ENCODE measurements at places on chromosomes 2 and 18.

GRCh38 chr2:67872481-67872880, 190.3 kb downstream of the C1D start:
- no peak for DNase-seq

DNA sequence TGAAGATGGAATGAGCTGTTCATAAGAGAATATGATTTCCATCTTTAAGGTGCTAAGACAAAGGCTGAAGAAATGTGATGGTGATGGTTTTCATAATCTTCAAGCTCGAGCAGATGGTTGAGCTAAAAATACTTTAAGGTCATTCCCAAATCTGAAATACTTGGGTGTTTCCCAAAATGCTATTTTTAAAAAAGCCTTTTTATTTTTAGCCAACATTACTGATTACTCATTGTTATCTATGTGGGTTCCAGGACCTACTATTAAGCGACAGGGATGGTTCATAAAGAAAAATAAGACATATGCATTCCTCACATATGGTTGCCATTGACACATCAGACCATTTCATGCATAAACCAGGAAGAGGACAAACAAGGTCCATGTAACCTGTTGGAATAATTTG, 298.5 kb downstream of the PLCL1 start:
- DNase-seq, result no peak

DNA sequence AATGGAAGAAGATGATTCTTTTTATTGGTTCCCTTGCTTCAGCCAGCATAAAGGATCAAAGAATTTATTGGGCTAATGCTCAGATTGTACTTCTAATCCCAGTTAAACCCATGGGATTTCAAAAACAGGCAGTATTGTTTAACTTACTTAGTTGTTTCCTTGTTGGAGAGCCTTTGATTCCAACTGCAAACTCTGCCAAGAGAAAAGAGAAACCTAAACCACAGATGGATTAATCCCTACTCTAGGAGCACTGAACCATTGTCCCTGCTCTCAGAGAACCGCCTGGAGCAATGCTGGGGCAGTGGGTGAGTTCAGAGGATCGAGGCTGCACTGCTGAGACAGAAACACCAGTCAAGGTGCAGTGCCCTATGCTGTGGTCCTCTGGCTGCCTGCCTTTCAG, 44.9 kb upstream of the SIGLEC15 start:
- DNase-seq, result no peak

GRCh38 chr18:75016025-75016717, 192.8 kb downstream of the PTGR3 start:
- no peak for DNase-seq

GRCh38 chr2:106147665-106148064, 46.4 kb downstream of the UXS1 start:
- DNase-seq, result no peak

DNA sequence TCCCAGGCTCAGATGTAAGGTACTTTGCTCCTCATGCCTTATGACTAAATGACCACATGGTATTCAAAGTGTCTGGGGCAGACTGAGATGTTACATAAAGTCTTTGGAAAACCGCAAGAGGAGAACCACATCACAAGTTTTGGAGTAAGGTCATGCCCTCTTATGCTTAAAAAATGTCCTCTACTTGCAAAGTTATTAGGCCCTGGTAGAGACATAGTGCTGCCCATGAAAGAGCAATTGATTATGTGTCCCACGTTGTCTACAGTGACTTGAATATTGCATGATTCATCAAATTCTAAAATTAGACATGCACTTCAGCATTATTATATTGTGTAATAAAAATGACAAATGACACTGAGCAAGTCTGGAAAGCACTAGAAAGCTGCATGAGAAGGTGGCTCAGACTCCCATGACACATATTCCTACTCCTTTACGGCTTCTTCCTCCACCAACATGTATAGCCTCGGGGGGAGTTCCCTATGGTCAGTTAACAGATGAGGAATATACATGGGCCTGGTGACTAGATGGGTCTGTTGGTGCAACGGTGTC, 602.6 kb upstream of the VRK2 start:
- DNase-seq, result peak; percentile 8

DNA sequence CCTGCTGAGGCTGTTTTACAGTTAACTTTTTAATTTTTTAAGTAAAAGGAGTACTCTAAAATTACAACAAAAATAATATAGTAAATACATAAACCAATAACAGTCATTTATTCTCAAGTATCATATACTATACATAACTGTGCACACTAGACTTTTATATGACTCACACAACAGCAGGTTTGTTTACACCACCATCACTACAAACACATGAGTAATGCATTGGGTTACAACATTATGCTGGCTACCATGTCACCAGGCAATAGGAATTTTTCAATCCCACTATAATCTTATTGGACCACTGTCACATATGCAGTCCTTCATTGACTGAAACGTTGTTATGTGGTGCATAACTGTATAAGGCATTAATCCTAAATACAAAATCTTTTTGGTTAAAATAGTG, 42.5 kb downstream of the RASGRP3 start:
- DNase-seq, result peak; percentile 53

- DNase-seq, result no peak
These were observed 4.1 kb upstream of the SATB2 start for GRCh38 chr2:199461711-199462346.

DNA sequence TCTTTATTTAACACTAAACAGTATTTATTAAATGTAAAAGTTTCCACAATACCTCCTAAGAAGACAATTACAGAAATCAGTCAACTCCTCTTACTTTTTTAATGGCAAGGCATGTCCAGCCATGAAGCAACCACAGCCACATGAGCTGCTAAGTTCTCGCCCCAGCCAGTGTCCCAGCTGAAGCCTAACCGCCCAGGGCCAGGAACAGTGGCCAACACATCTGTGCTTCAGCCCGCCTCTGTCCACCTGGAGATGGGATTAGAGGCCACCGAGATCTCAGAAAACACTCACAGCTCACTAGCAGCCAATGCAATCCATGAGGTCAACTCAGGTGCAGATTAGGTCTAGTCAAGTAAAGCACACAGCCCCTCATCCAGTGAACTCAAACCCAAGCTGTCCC, 40.2 kb downstream of the PID1 start:
- DNase-seq, result no peak

DNA sequence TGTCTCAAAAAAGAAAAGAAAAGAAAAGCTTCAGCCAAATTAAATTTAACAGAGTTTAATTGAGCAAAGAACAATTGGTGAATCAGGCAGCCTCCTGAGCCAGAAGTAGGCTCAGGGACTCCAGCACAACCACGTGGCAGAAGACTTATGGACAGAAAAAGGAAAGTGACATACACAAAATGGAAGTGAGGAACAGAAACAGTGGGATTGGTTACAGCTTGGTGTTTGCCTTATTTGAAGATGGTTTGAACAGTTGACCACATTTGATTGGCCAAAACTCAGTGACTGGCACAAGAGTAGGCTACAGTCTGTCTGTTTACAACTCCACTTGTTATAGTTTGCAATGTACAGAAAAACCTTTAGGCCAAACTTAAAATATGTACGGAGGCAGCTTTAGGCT, 83.1 kb downstream of the SOCS6 start:
- DNase-seq, result no peak

- DNase-seq, result no peak
These were observed 231.4 kb downstream of the FAM210A start for GRCh38 chr18:13494871-13495445.

GRCh38 chr18:35118641-35119040, 77.4 kb downstream of the MAPRE2 start:
- no peak for DNase-seq

GRCh38 chr2:232896720-232897597, 26.9 kb downstream of the SNORC start:
- DNase-seq, result no peak

DNA sequence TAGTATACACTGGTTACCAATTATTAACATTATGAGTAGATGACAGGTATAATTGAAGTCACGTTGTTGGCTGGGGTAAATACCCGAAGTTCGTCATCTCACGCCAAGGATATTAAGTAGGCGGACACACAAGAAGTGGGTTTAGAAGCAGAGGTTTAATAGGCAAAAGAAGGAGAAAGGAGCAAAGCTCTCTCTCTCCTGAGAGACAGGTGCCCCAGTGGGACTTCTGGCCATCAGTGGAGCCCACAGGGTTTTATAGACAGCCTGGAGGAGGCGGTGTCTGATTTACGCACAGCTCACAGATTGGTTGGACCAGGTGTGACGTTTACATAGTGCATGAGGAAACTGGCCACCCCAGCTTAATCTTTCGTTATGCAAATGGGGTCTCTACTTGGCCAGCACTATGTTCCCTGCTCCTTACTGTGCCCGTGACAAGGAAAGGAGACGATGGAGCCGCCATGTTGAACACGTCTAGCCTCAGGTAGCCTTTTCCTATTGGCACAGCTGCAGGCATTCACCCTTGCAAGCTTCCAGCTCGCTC, 128.8 kb upstream of the KYNU start:
- no peak for DNase-seq

DNA sequence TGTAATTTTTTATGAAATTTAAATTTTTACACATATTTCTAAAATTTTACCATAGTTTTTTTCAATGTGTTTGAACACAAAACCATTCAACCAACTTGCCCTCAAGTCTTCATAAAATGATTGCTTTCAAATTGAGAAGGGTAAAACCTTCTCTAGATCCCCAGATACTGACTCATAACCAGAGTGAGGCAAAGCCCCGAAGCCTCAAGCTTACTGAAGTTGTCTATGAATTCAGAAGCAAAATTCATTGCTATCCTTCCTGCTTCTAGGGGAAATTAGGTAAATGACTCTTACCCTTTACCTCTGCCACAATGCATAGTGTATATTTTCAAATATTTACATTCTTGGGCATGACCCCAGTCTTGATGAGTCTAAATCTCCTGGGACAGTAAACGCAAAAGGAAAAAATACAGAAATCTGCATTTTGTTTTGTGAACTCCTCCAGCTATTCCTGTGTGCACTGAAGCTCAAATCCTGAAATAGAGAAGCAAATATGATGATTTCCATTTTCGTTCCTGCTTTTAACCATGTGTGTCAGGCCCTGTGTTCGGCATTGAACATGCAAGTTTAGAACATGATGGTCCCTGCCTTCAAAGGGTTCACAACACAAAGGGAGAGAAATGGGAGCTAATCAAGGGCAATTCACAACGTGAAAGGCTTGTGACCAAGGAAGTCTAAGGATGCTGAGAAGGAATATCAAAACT, 246.3 kb downstream of the SUCLG1 start:
- DNase-seq, result no peak

- peak; percentile 40 for DNase-seq
These were observed 165.6 kb downstream of the TMEFF2 start for GRCh38 chr2:192029089-192029488.

DNA sequence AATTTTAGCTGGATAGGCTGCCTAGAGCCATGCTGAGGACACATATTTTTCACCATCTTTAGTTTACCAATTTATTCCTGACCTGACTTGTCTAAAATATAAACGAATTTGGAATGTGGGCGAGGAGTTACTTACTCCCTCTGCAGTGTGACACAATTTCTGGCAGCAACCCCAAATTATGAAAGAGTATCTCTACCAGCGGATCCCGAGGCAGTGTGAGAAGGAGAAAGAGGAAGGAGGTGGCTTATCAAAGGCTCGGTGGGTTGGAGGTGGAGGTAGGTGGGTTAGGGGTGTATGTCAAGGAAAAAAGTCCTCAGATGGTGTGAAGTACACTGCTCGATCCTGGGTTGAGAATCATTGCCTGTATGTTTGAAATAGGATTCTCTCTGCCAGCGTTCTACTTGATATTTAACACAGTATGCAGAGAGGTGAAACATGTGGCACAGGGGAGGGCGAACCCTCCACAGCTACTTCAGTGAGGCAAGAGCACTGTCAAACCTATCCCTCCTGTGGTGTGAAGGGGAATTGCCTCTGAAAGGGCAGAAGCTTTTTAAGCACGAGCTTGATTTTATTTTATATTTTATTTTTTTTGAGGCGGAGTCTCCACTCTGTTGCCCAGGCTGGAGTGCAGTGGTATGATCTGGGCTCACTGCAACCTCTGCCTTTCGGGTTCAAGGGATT, 76.0 kb downstream of the RFTN2 start:
- peak; percentile 70 for DNase-seq

- no peak for DNase-seq
These were observed 17.8 kb upstream of the SMAD7 start for GRCh38 chr18:48968412-48969215.

GRCh38 chr2:37615804-37616676, 55.4 kb downstream of the CDC42EP3 start:
- DNase-seq, result no peak
